ENCODE measurements at places on chromosomes 7 and 10. TPM values are rescaled to one million over a fixed set of nuclear protein-coding genes. Genes with fewer than 3 reads are reported as not detected.

The RARRES2 gene
- 4.7 TPM for total RNA-seq

The BMS1 gene
- total RNA-seq: 20.2 TPM

The PTER gene
- 6.5 TPM for total RNA-seq

The MRPS17 gene
- 20.3 TPM for total RNA-seq

The OR2A1 gene
- total RNA-seq: not detected

The RELN gene
- not detected for total RNA-seq

The KLLN gene
- 0.10 TPM for total RNA-seq

The NUDT5 gene
- total RNA-seq: 8.2 TPM

The ABCB1 gene
- total RNA-seq: 0.56 TPM

The CCL24 gene
- total RNA-seq: not detected

The CCDC186 gene
- 14.5 TPM for total RNA-seq

The ACBD7 gene
- not detected for total RNA-seq

The SPDYE2B gene
- total RNA-seq: not detected

The BMPER gene
- total RNA-seq: 1.7 TPM

The GAD2 gene
- not detected for total RNA-seq

The PHF14 gene
- 9.8 TPM for total RNA-seq

The ELMO1 gene
- 18.9 TPM for total RNA-seq

The EDRF1 gene
- 19.4 TPM for total RNA-seq

The SMKR1 gene
- total RNA-seq: not detected

The TMEM213 gene
- total RNA-seq: not detected

The ADIRF gene
- total RNA-seq: 41.6 TPM

The MYOF gene
- total RNA-seq: 10.3 TPM

The SPDYE2 gene
- not detected for total RNA-seq

The ZNF12 gene
- 8.9 TPM for total RNA-seq

The GBX1 gene
- total RNA-seq: not detected

The HPSE2 gene
- total RNA-seq: 1.1 TPM

The NXPH1 gene
- not detected for total RNA-seq

The UTF1 gene
- not detected for total RNA-seq

The TIAL1 gene
- 62.6 TPM for total RNA-seq
